T-cell (primary cell): ENCODE measurements at places on chromosomes 5 and 9. TPM values are rescaled to one million over a fixed set of nuclear protein-coding genes. Genes with fewer than 3 reads are reported as not detected.

DNA sequence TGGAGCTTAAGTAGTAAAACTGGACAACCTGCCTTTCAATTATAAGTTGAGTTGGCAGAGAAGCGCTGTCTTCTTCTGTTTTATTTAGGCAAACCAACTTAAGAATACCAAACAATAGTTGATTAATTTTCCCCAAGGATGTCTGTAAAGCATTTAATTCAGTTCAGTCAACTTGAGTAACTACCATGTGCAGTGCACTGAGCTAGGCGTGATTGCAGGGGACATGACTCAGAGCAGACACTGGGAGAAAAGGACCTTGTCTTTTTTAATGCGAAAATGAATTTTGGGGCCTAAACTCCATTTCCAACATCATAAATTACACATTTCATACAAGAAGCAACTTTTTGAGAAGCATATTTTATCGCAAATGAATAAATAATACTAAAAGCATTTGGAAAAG lies 66.3 kb downstream of the FBXL7 start:
- H3K27me3 ChIP-seq, result no peaks in the 10 kb centered on the region
- no peak overlapping the region for H3K4me3 ChIP-seq
- H3K27ac ChIP-seq, result no peak overlapping the region
- no peak for DNase-seq
- H3K36me3 ChIP-seq, result no peaks in the 10 kb centered on the region
- no peaks in the 10 kb centered on the region for H3K4me1 ChIP-seq

GRCh38 chr9:72294936-72295335 lies 70.1 kb downstream of the ZFAND5 start:
- no peak overlapping the region for H3K4me3 ChIP-seq
- no peaks in the 10 kb centered on the region for H3K4me1 ChIP-seq
- no peak for DNase-seq

GRCh38 chr9:4700091-4700490 lies 20.7 kb downstream of the CDC37L1 start:
- H3K27ac ChIP-seq, result no peak overlapping the region
- no peaks in the 10 kb centered on the region for H3K4me1 ChIP-seq
- DNase-seq, result no peak
- no peaks in the 10 kb centered on the region for H3K27me3 ChIP-seq
- H3K36me3 ChIP-seq, result peaks cover 63% of the 10 kb centered on the region
- no peak overlapping the region for H3K4me3 ChIP-seq

DNA sequence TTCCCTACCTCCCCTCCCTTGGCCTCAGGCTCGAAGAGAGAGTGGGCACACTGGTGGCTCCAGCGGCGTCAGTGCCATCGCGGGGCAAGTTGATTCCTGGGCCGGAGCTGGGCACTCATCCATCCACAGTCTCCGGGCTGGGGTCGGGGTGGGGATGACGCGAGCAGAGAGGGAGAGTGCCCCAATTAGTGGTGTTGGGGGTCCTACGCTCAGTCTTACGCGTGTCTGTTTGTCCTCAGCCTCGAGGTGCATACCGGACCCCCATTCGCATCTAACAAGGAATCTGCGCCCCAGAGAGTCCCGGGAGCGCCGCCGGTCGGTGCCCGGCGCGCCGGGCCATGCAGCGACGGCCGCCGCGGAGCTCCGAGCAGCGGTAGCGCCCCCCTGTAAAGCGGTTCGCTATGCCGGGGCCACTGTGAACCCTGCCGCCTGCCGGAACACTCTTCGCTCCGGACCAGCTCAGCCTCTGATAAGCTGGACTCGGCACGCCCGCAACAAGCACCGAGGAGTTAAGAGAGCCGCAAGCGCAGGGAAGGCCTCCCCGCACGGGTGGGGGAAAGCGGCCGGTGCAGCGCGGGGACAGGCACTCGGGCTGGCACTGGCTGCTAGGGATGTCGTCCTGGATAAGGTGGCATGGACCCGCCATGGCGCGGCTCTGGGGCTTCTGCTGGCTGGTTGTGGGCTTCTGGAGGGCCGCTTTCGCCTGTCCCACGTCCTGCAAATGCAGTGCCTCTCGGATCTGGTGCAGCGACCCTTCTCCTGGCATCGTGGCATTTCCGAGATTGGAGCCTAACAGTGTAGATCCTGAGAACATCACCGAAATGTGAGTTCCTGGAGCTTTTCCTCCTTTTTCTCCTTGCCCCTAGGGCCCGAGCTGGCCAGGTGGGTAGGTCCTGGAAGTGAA lies 861 bp downstream of the NTRK2 start:
- DNase-seq, result no peak
- no peak overlapping the region for H3K27ac ChIP-seq
- H3K4me1 ChIP-seq, result peaks cover 15% of the 10 kb centered on the region
- H3K4me3 ChIP-seq, result no peak overlapping the region

- DNase-seq, result no peak
- H3K4me3 ChIP-seq, result no peak overlapping the region
- H3K27ac ChIP-seq, result no peak overlapping the region
- H3K36me3 ChIP-seq, result no peaks in the 10 kb centered on the region
These were observed 667.4 kb upstream of the SEMA6A start for GRCh38 chr5:117242028-117242427.

GRCh38 chr5:93673316-93673954 lies 68.0 kb downstream of the POU5F2 start:
- no peaks in the 10 kb centered on the region for H3K36me3 ChIP-seq
- no peak for DNase-seq

DNA sequence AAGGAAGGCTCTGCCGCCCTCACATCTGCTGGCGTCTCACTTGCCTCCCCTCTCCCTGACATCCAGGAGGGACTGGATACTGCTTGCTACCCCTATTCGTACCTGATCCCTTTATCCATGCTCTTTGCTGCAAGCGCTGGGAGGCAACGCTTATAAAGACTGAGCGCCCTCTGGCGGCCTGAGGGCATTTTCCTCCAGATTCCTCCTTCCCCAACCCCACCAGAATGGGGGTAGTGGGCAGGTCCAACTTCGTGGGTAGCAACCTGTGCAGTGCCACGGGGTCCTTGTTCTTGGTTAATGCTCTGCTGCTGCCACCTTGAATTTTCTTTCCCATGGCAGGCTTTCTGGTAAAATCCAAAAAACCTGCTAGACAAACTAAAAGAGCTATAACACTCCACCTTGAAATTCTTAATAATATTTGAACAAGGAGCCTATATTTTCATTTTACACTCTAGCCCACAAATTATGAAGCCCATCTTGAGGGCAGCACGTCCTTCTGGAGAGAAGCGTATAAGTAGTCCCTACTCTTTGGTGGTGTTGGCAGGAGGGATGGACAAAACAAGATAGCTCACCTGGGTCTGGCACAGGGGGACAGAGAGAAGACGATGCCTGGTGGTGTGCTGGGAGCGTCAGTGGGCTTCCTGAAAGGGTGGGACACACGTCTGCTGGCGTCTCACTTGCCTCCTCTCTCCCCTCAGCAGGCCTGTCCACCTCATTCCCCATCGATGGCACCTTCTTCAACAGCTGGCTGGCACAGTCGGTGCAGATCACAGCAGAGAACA lies 52.5 kb downstream of the JADE2 start:
- H3K27ac ChIP-seq, result no peak overlapping the region
- DNase-seq, result peak; percentile 58
- peaks cover 27% of the 10 kb centered on the region for H3K36me3 ChIP-seq
- H3K27me3 ChIP-seq, result no peaks in the 10 kb centered on the region
- no peak overlapping the region for H3K4me3 ChIP-seq

DNA sequence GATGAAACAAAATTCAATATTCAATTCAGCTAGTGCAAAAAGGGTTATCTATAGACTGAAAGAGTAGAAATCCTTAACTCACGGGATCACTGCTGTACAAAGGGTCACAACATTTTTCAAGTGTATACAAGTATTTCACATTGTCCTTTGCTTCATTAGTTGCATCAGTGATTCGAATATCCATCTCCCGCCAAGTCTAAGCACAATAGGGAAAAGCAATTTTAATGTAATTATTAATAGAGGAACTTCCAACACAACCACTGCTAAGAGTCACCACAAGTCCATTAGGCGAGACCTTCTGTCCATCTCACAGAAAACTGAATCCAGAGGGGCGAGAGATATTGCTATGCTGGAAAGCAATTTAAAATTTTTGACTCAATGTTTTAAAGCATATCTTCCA lies 27.4 kb downstream of the DNAH5 start:
- H3K27me3 ChIP-seq, result no peaks in the 10 kb centered on the region
- DNase-seq, result no peak
- H3K4me3 ChIP-seq, result no peak overlapping the region
- H3K27ac ChIP-seq, result no peak overlapping the region
- no peaks in the 10 kb centered on the region for H3K4me1 ChIP-seq

GRCh38 chr5:81151546-81151945 lies 81.6 kb upstream of the CKMT2 start:
- H3K27ac ChIP-seq, result no peak overlapping the region
- no peaks in the 10 kb centered on the region for H3K27me3 ChIP-seq
- H3K4me1 ChIP-seq, result no peaks in the 10 kb centered on the region
- H3K36me3 ChIP-seq, result no peaks in the 10 kb centered on the region
- DNase-seq, result no peak

GRCh38 chr9:120711841-120712538 lies 2.3 kb downstream of the MEGF9 start:
- no peaks in the 10 kb centered on the region for H3K36me3 ChIP-seq
- H3K4me1 ChIP-seq, result peaks cover 20% of the 10 kb centered on the region
- H3K27me3 ChIP-seq, result no peaks in the 10 kb centered on the region
- H3K27ac ChIP-seq, result peak overlapping the region; percentile 70

Gene KIF3A
- 15.2 TPM for total RNA-seq

Gene ADRB2
- 2.3 TPM for total RNA-seq

Gene FCN2
- not detected for total RNA-seq
